ENCODE measurements at places on chromosomes 16 and 17.

GRCh38 chr17:9845306-9845705 lies 19.6 kb downstream of the GLP2R start:
- DNase-seq, result no peak

DNA sequence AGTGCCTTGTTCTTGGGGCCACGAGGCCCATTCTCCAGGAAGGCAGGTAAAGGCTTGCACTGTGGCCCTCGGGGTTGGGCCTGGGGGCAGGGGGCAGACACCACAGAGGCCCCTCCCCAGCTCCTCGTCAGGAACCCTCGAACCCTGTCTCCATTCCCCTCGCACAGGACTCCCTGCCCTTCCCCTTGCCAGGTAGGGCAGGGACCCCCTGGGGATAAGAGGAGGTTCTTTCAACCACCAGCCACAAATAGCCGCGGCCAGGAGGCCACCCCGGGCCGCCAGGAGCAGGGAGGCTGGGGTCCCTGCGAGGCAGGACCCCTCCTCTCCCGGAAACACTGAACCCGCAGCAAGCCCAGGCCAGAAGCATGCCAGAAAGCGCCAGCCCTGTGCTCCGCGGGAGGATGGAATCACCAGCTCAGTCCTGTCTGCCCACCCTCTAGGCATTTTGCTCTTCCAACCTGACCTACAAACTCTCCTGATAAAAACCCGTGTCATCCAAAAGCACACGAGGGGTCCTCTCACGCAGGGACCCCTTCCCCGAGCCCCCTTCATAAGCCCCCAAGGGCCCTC lies 45.6 kb downstream of the SLC47A1 start:
- no peak for DNase-seq

DNA sequence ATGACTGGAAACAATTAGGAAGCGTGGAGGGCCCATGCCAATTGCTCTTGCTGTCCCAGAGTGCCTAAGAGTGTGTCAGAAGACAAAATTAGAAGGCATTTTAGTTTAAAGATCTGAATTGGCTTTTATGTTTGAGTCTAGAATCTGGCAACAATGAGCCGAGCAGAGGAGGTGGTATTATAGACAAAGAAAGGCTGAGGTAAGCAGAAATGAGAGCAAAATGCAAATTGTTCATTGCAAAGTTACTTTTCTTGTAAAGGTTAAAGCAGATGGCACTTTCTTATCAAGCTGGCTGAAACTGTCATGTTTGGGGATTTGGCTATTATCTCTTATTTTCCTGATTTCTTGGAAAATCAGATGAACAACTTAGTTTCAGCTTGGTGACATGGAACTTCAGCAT lies 3.3 kb downstream of the MYL4 start:
- DNase-seq, result no peak

GRCh38 chr17:34902831-34903547 lies 58.3 kb downstream of the CCT6B start:
- no peak for DNase-seq

Measured in activated naive CD8-positive, alpha-beta T cell treated with anti-CD3 and anti-CD28 coated beads, Interleukin-2, amount 50 U/mL, for 16 hours (primary cell).